Activated CD8-positive, alpha-beta memory T cell treated with anti-CD3 and anti-CD28 coated beads, Interleukin-2, amount 10 ng/mL, durations not matched to agents 7 days and 5 days (primary cell): ENCODE measurements at places on chromosomes 5 and 9. TPM values are rescaled to one million over a fixed set of nuclear protein-coding genes. Genes with fewer than 3 reads are reported as not detected.

Gene BICD2
- 27.2 TPM for total RNA-seq

Gene TAF11L5
- not detected for total RNA-seq

Gene TERT
- total RNA-seq: 0.82 TPM

Gene KCNN2
- not detected for total RNA-seq

DNA sequence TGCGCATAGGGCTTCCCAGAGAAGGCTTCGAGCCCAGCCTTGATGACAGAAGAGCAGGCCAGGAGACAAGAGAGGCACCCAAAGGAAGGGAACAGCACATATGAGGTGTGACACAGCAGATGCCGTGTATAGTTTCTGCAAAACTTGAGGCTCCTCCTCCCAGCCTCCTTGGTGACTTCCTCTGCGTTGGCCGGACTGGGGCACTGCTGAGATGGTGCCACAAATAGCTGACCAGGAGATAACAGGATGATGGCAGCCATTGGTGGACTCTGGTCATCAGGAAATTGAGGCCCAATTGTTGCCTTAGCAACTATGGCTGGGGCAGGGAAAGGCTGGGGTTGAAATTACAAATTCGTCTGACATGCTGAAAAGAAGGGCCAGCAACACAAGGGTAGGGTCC lies 4.8 kb upstream of the ZNF79 start:
- peaks cover 13% of the 10 kb centered on the region for H3K4me1 ChIP-seq
- DNase-seq: no peak
- no peaks in the 10 kb centered on the region for H3K36me3 ChIP-seq

GRCh38 chr5:180830253-180831138 lies 27.9 kb upstream of the MGAT1 start:
- H3K27me3 ChIP-seq: no peaks in the 10 kb centered on the region
- H3K27ac ChIP-seq: peak overlapping the region; percentile 98
- H3K4me3 ChIP-seq: peak overlapping the region; percentile 100
- peaks cover 37% of the 10 kb centered on the region for H3K4me1 ChIP-seq
- peaks cover 45% of the 10 kb centered on the region for H3K36me3 ChIP-seq

GRCh38 chr9:93978551-93978950 lies 23.4 kb upstream of the BARX1 start:
- H3K36me3 ChIP-seq: no peaks in the 10 kb centered on the region
- H3K4me1 ChIP-seq: no peaks in the 10 kb centered on the region
- H3K27ac ChIP-seq: no peak overlapping the region
- no peak overlapping the region for H3K4me3 ChIP-seq
- H3K27me3 ChIP-seq: peaks cover 17% of the 10 kb centered on the region

DNA sequence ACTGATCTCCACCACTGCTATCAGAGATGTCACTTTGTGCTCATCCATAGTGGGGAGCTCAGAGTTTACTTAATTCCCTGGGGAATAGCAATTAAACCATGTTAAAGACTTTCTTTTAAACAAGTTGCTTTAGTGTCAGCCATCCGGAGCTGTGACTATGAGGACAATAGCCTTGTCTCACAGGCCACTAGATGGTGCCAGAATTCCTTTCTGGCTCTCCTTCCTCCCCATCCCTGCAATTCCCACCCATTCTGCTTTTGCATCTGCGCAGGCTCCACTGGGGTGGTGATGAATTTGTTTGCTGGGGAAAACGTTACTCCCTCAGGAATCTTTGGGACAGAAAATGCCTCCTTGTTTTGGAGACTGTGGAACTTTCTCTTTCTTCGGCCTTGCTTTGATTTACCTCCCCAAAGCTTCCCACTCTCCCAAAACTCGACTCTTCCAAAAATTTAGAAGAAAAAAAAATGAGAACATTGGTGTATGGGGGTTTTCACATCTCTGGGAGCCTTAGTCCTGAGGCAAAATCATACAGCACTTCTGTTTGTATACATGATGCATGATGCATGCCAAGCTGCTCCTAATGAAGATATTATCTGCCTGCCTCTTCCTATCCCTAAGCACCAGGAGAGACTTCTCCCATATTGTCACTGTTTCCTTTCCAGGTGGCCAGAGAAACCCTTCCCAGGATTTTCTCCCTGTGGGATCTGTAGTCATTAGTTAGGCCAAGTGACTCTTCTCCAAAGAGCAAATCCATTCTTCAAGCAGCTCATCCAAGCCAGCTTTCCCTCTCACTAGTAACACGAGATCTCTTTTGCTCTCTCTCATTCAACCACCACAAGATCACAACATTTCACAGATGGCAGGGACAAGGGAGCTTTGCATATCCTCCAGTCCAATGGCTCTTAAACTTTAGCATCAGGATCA lies 466.1 kb downstream of the TLR4 start:
- H3K27me3 ChIP-seq: no peaks in the 10 kb centered on the region
- no peak for DNase-seq
- H3K36me3 ChIP-seq: no peaks in the 10 kb centered on the region
- H3K27ac ChIP-seq: no peak overlapping the region
- no peak overlapping the region for H3K4me3 ChIP-seq
- no peaks in the 10 kb centered on the region for H3K4me1 ChIP-seq

DNA sequence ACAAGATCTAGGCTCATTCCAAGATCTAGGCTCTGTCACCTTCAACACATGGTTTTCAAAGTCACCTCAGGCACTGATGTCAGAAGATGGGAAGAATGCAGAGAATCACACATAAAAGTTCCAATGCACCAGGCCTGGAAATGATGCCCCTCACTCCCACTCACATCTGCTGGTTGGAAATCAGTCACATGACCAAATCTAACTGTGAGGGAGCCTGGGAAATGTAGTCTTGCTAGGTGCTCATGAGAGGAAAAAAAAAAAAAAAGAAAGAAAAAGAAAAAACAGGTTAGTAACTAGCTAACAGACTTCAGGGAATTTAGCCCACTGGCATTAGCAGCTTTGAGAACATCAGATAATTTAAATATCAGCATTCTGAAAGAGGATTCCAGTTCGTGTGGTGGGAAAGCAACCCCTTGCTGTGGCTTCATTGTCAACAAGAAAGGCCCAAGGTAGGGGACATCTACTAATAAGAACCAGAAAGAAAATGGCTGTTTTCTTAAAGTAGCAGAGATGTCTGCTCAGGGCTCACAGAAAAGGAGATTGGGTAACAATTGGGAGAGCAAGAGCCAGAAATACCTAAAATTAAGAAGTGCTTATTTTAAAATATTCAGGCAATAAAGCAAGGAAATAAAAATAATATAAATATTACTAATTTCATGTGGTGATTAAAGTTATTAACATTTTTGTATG lies 614.3 kb downstream of the ACTL7B start:
- H3K4me1 ChIP-seq: no peaks in the 10 kb centered on the region
- H3K36me3 ChIP-seq: no peaks in the 10 kb centered on the region
- no peak overlapping the region for H3K4me3 ChIP-seq
- no peaks in the 10 kb centered on the region for H3K27me3 ChIP-seq
- no peak for DNase-seq
- no peak overlapping the region for H3K27ac ChIP-seq

- H3K4me1 ChIP-seq: no peaks in the 10 kb centered on the region
- peaks cover 36% of the 10 kb centered on the region for H3K27me3 ChIP-seq
Measured at GRCh38 chr5:135482381-135482933, 30.3 kb upstream of the TIFAB start.

GRCh38 chr5:15387931-15388524 lies 112.0 kb upstream of the FBXL7 start:
- no peak overlapping the region for H3K27ac ChIP-seq
- H3K36me3 ChIP-seq: no peaks in the 10 kb centered on the region
- H3K4me1 ChIP-seq: no peaks in the 10 kb centered on the region
- no peak for DNase-seq
- no peaks in the 10 kb centered on the region for H3K27me3 ChIP-seq
- no peak overlapping the region for H3K4me3 ChIP-seq

- H3K36me3 ChIP-seq: peaks cover 57% of the 10 kb centered on the region
- H3K27me3 ChIP-seq: no peaks in the 10 kb centered on the region
- H3K4me3 ChIP-seq: no peak overlapping the region
Measured at GRCh38 chr5:78157001-78157400, 137.5 kb downstream of the AP3B1 start.

GRCh38 chr5:140054086-140054689 lies 11.1 kb upstream of the NRG2 start:
- H3K4me1 ChIP-seq: no peaks in the 10 kb centered on the region
- no peaks in the 10 kb centered on the region for H3K36me3 ChIP-seq
- H3K27me3 ChIP-seq: peaks cover 13% of the 10 kb centered on the region
- H3K27ac ChIP-seq: no peak overlapping the region

DNA sequence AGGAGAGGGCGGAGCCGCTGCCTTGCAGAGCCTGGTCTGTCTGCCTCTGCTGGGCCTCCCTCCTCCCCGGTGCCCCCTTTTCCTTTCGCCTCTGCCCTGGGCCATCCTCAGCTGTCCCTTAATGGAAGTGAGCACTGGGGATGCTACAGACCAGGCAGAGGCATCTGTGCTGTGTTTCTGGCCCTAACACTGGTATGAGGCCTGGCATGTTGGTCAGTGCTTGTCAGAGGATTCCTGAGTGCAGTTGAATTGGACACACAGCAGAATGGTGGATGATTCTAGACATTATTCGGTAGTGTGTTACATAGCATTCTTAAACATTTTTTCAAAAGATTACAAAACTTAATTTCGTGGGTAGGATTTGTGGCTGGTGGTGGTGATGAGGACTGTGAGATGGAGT lies 88.6 kb downstream of the EHMT1 start:
- peaks cover 63% of the 10 kb centered on the region for H3K36me3 ChIP-seq
- DNase-seq: no peak
- no peak overlapping the region for H3K4me3 ChIP-seq
- no peaks in the 10 kb centered on the region for H3K27me3 ChIP-seq

DNA sequence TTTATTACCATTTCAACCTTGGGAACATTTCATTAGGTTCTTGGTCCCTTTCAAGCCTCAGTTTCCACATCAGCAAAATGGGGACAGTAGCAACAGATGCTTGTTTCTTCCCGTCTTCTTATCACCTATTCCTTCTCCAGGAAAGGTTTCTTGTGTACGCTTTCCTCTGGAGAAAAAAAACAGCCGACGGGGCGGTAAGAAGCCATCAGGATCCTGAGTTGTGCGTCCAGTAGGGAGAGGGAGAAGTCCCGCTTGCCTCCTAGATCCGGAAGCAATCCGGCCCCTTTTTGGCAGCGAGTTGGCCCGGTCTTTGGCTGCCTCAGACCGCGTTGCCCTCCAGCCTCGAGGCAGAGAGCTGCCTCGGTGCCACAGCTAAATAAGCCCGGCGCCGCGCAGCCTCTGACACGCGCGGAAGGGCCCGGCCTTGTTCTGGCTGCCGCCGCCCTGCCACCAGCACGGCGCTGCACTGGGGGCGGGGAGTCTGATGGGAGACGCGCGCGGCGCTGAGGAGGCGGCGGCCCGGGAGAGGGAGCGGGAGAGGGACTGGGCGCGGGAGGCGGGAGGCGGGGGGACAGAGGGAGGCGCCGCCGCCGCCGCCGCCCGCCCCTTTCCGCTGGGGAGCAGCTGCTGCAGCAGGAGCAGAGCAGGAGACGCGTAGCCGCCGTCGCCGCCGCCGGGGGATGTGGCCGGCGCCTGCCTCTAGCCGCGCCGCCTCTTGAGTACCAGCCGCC lies at the start of gene SLC44A1:
Gene SLC44A1, plus strand, starts transcription at position 649 of the 731 bp plus-strand sequence. CDS start 218 bp downstream, outside the sequence.
- peak; percentile 94 for DNase-seq
- H3K36me3 ChIP-seq: no peaks in the 10 kb centered on the region
- H3K4me3 ChIP-seq: peak within 1 kb of the TSS; percentile 89

DNA sequence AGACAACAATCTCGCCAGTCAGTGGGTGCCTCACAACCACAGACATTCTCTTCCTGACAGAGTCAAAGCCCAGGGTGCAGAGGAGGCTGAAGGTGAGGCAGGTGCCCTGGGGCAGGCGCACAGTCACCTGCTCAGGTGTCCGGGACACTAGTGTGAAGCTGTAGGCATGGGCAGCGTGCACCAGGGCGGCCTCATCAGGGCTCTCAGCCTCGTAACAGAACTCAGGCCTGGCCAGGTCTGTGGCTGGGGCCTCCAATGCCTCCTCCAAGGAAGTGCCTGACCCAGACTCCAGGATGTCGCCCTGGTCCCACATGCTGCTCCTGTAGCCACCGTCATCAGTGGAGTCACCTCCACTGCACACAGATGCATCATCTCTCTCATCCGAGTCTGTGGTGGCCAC lies 198.7 kb downstream of the PTTG1 start:
- DNase-seq: no peak
- H3K4me3 ChIP-seq: no peak overlapping the region
- peaks cover 12% of the 10 kb centered on the region for H3K27me3 ChIP-seq
- H3K36me3 ChIP-seq: no peaks in the 10 kb centered on the region

DNA sequence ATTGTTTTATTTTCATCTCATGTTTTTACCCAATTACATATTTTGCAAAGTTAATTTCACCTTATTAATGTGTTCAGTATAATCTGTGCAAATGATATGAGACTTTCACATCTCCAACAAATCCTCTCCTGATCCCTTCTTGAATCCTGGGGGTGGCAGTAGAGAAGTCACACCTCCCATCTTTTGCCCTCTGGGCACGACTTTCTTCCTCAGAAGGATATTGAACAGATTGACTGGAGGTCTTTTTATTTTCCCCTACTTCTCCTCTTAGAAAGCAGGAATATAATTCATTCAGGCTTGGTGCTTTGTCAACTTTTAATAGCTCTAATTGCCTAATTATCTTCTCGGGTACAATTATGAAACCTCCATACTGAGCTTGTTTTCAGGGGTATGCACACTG lies 1037.1 kb upstream of the NUDT12 start:
- H3K4me3 ChIP-seq: no peak overlapping the region
- H3K27me3 ChIP-seq: no peaks in the 10 kb centered on the region
- no peak for DNase-seq

- H3K36me3 ChIP-seq: no peaks in the 10 kb centered on the region
- H3K4me1 ChIP-seq: peaks cover 3% of the 10 kb centered on the region
- no peaks in the 10 kb centered on the region for H3K27me3 ChIP-seq
- no peak overlapping the region for H3K4me3 ChIP-seq
Measured at GRCh38 chr5:54234304-54234933, 76.0 kb downstream of the ARL15 start.

- no peaks in the 10 kb centered on the region for H3K4me1 ChIP-seq
- no peak overlapping the region for H3K27ac ChIP-seq
- DNase-seq: no peak
- no peaks in the 10 kb centered on the region for H3K27me3 ChIP-seq
- H3K4me3 ChIP-seq: no peak overlapping the region
Measured at GRCh38 chr9:117116084-117116483, 298.8 kb downstream of the ASTN2 start.

DNA sequence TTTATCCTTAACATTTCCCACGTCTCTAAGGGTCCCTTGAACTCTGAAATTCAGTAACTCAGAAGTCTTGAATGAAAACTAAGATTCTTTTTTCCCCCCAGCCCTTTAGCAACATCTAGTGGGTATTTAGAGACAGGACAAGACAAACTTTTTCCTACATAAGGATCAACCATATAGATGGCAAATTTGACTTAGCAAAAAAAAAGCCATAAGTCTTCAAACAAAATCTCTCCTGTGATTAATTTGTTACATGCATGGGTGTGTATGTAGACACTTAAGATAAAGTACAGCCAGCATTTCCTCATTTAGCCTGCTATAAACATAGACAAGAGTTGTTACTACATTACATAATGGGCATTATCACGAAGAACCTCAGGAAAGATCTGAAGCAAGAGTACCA lies 29.1 kb upstream of the ANKRD31 start:
- H3K4me1 ChIP-seq: no peaks in the 10 kb centered on the region
- no peak for DNase-seq
- no peaks in the 10 kb centered on the region for H3K36me3 ChIP-seq
- H3K27me3 ChIP-seq: peaks cover 13% of the 10 kb centered on the region
- H3K27ac ChIP-seq: no peak overlapping the region
- no peak overlapping the region for H3K4me3 ChIP-seq
